ENCODE measurements at places on chromosomes 16 and 17.

DNA sequence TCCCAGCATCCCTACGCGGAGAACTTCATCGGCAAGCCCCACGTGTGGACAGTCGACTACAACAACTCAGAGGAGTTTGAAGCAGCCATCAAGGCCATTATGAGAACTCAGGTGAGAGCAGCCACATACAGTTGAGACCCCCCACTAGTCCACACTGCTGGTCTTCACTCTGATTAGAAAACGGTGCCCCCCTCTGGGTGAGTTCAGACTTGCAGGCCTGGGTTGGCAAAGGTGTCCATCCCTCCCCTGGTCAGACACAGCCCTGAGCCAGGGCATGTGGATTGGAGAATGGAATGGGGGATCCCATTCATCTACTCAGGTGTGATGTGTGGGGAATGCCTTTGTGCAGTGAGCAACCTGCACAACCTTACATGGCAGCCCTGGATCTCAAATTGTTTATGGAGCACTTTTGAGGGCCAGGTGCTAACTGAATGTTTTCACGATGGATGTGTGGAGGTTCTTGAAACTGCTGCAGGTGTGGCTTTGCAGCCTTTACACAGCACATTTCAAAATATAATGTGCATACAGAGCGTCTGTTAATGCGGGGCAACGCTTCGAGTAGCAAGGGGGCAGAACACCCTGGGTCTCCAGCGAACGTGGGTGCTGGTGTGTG is 72.6 kb downstream of the MGAT5B start:
- DNase-seq: no peak

GRCh38 chr16:65409510-65409909 is 287.6 kb upstream of the CDH11 start:
- no peak for DNase-seq

GRCh38 chr17:412211-413015 is 59.8 kb upstream of the RPH3AL start:
- peak; percentile 45 for DNase-seq

DNA sequence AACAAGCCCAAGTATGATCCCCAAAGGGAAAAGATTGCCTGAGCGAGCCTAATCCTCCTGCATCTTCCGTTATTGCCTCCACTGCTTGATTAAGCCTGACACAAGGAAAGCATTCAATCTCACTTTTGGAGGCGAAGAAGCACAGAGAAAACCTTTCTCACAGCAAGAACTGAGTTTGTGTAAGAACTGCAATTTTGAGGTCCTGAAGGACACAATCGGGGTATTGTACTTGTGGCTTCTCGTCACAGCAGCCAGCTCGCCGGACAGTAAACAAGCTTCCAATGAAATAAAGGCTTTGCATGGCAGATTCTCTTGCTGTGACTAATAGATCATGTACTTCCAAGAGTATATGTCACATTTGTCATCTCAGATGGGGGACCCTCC is 18.7 kb upstream of the FOXF1 start:
- DNase-seq: no peak

- no peak for DNase-seq
These were observed 146.5 kb downstream of the MAP2K6 start for GRCh38 chr17:69560987-69561441.

DNA sequence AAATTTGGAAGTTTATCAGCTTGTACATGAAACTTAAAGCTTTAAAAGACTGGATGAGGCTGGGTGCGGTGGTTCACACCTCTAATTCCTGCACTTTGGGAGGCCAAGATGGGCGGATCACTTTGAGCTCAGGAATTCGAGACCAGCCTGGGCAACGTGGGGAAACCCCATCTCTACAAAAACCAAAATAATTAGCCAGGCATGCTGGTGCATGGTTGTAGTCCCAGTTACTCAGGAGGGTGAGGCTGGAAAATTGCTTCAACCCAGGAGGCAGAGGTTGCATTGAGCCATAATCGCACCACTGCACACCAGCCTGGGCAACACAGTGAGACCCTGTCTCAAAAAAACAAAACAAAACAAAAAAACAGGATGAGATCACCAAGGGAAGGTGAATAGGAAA is 209.5 kb downstream of the AATF start:
- DNase-seq: no peak

DNA sequence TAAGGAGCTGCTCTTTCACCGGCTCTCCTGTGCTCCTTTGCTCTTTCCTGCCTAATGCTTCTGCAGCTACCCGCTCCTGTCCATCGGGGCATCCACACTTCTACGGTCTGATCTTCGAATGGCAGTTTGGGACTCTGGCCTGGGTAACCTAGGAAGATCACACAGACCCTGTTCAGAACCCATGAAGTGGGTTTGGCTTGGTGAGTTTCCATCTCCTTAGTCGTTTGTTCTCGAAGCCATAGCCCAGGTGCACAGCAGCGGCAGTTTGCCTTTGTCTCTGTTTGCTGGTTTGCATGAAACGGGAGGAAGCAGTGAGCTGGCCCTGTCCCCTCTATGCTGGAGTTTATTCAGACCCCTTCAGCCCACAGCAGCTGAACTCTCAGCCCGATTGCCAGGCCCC is 29.0 kb downstream of the PSMD7 start:
- no peak for DNase-seq

- no peak for DNase-seq
These were observed 14.2 kb upstream of the ST6GALNAC2 start for GRCh38 chr17:76599694-76600460.

- DNase-seq: no peak
These were observed 32.5 kb downstream of the ASIC2 start for GRCh38 chr17:33260638-33261037.

GRCh38 chr17:83098241-83099085 is 19.1 kb downstream of the METRNL start:
- DNase-seq: no peak

- no peak for DNase-seq
These were observed 13.6 kb upstream of the DNASE1 start for GRCh38 chr16:3640632-3641501.

All from skin of body (tissue), 3 donors.